Breast epithelium (tissue), 4 donors: ENCODE measurements at places on chromosomes 6 and 20. TPM values are rescaled to one million over a fixed set of nuclear protein-coding genes. Genes with fewer than 3 reads are reported as not detected.

Gene CDH26
- 1.6 TPM for total RNA-seq

Gene KHDRBS2
- not detected for total RNA-seq

Gene SIM1
- total RNA-seq = 0.59 TPM

Gene GSTA1
- 2.0 TPM for total RNA-seq

Gene SNAI1
- 0.80 TPM for total RNA-seq

Gene PHACTR3
- total RNA-seq = 0.29 TPM

Gene OVOL2
- 34.1 TPM for total RNA-seq

GRCh38 chr6:80182308-80182707, 75.8 kb downstream of the BCKDHB start:
- H3K36me3 ChIP-seq = no peaks in the 10 kb centered on the region
- no peak overlapping the region for H3K27ac ChIP-seq
- no peak overlapping the region for H3K4me3 ChIP-seq
- no peaks in the 10 kb centered on the region for H3K27me3 ChIP-seq

DNA sequence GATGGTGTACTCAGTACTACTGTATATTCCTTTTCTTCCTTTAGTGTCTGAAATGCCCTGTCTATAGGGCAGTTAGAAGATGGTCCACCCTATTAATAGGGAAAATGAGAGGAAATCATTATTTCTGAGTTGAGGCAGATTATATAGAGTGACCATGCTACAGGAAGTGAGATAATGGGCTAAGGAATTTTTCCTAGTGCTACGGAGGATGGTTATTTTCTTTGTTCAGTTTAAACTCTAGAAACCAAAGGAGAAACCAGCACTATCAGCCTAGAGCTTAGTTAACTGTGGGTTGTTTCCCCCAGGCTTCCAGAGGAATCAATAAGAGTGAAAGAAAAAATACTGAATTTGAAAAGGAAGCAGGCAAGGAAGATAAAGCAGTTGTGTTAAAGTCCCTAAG, 474 bp downstream of the TSBP1 start:
- no peaks in the 10 kb centered on the region for H3K36me3 ChIP-seq
- no peaks in the 10 kb centered on the region for H3K4me1 ChIP-seq
- no peak overlapping the region for H3K27ac ChIP-seq
- no peak overlapping the region for H3K4me3 ChIP-seq

DNA sequence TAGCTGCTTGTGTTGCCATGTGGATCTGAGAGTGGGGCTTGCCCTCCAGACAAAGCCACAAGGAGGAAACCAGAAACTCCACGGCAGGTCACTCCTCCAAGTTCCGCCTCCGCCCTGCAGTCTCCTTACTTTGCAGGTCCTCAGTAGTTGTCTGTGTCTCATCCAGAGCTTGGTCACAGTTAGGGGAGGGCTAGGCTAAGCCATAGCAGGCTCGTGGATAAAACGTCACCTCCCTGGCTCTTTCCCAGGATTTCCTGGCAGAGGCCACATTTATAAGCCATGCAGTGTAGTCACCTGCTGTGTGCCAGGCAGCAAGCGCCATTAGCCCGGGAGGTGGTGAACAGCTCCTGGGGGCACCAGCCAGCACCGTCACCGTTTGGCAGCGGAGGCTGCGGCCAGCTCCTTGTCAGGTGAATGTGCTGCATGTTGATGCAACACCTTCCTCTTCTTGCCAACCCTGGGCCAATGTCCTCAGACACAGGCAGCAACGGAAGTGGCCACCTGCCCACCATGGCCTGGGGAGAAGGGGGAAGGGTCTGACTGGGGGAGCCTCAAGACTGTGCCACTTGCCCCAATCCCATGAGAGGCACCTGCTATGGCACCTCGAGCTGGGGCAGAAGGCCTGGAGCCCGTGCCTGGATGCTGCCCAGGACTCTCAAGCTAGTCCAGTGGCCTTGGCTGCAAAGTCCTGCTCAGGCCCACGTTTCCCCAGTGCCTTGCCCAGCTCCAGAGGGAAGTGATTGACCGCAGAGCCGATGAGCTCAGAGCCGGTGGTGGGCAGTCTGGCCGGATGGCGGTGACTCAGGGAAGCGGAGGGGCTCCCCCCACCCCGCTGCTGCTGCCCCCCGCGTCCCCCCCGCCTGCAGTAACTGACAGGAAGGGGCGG, 39.0 kb upstream of the SLCO4A1 start:
- no peaks in the 10 kb centered on the region for H3K36me3 ChIP-seq
- peak; percentile 83 for DNase-seq
- no peaks in the 10 kb centered on the region for H3K27me3 ChIP-seq
- peak overlapping the region; percentile 93 for H3K27ac ChIP-seq
- peaks cover 21% of the 10 kb centered on the region for H3K4me1 ChIP-seq
- peak overlapping the region; percentile 33 for H3K4me3 ChIP-seq

DNA sequence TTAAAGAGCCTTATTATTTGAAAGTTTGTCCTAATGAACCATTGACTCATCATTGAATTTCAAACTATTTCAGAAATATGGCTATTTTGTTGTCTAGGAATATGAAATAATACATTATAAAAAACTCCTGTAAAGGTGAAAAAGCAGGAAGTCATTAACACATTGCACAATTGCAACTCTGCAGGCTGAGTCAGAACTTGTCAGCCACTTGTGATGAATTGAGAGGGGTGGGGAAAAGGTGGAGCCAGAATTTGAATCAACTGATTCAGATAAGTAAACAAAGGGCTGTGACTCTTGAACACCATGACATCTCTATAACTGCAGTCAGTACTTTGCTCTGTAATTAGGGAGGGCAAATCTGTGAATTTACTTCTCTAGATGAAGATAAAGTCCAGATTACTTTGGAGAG, 6.0 kb downstream of the C6orf141 start:
- H3K4me1 ChIP-seq = no peaks in the 10 kb centered on the region
- DNase-seq = no peak
- H3K4me3 ChIP-seq = no peak overlapping the region
- H3K27ac ChIP-seq = no peak overlapping the region
- H3K27me3 ChIP-seq = no peaks in the 10 kb centered on the region
- no peaks in the 10 kb centered on the region for H3K36me3 ChIP-seq

DNA sequence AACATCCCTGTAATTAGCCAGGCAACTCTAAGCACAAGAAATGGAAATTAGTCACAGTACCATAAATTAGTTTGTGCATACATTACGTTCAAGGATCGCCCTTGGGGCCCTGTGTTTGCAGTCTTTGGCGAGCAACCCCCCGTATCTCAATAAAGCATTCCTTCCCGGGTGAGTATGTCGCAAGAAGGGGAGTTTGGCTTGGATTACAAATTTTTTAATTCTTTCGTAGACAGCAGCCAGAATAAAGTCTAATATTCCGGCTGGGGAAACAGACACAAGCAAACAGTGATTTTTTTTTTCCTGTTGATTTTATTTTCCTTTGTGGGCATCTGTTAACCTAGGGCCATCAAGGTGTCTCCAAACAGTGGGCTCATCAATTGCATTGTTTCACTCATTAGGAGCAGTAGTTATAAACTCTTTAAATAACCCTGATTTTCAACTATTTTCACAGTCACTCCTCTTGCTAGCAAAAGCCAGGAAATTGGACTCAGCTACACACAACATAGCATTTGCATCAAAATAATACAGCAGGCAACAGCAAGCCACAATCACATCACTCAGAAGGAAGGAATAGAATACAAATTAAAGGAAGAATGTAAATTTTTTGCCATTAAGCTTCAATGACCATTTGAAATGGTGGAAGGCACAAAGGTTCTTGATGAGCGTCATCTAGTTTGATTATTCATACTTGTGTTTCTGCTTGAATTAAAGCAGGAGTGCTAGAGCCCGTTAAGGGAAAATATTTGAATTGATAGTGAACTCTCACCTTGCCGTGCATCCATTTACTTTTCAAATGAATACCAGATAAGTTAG, 85.3 kb downstream of the LINC00237 start:
- no peaks in the 10 kb centered on the region for H3K4me1 ChIP-seq
- H3K36me3 ChIP-seq = no peaks in the 10 kb centered on the region
- H3K4me3 ChIP-seq = no peak overlapping the region
- no peak for DNase-seq

- no peaks in the 10 kb centered on the region for H3K27me3 ChIP-seq
- no peaks in the 10 kb centered on the region for H3K36me3 ChIP-seq
Measured at GRCh38 chr20:38355161-38356012, 9.1 kb downstream of the LBP start.

GRCh38 chr6:156359912-156360311, 417.3 kb upstream of the ARID1B start:
- H3K36me3 ChIP-seq = no peaks in the 10 kb centered on the region
- no peak for DNase-seq
- no peaks in the 10 kb centered on the region for H3K4me1 ChIP-seq
- no peak overlapping the region for H3K27ac ChIP-seq

GRCh38 chr20:20561841-20562240, 150.6 kb downstream of the RALGAPA2 start:
- H3K36me3 ChIP-seq = no peaks in the 10 kb centered on the region
- H3K27ac ChIP-seq = no peak overlapping the region
- H3K4me1 ChIP-seq = no peaks in the 10 kb centered on the region
- H3K27me3 ChIP-seq = no peaks in the 10 kb centered on the region
- no peak for DNase-seq

GRCh38 chr20:50245498-50246366, 55.1 kb downstream of the CEBPB start:
- H3K4me3 ChIP-seq = no peak overlapping the region
- H3K27me3 ChIP-seq = no peaks in the 10 kb centered on the region
- no peak for DNase-seq
- no peaks in the 10 kb centered on the region for H3K36me3 ChIP-seq

DNA sequence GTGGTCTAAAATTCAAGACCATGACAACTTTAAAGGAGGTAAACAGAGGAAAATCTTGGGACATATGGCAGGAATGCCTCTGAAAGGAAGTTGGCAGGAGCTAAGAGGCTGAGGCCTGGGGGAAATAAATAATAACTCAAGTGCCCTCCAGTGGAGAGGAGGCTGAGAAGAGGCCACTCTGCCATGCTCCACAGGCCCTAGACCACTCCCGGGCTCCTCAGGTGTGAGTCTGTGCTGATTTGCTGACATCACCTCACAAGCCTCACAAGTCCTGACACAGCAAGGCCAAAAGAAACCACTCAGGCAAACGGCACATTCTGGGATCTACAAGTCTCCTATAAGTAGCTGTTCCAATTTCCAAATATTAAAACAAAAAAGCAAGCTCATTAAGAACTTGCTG, 91.0 kb upstream of the RIPOR2 start:
- H3K4me3 ChIP-seq = no peak overlapping the region
- DNase-seq = no peak
- no peak overlapping the region for H3K27ac ChIP-seq

DNA sequence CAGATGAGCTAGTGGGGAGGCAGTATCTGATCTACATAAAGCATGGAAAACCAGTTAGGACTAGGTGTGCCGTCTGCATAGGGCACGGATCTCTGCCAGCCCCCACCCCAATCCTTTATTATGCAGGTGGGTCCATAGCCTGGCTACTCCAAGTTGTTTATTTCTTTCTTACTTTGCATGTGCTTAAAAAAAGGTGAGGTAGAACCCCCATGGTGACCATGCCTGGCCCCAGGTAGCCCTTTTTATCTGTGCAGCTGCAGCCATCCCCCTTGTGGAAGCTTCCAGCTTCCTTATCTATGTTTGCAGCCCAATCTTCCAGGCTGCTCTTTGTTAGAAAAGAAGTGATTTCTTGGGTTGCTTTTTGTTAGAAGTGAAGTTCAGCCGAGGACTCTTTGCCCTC, 9.0 kb upstream of the TREM2 start:
- H3K4me1 ChIP-seq = no peaks in the 10 kb centered on the region
- no peak overlapping the region for H3K27ac ChIP-seq
- no peaks in the 10 kb centered on the region for H3K27me3 ChIP-seq
- DNase-seq = no peak

- no peaks in the 10 kb centered on the region for H3K27me3 ChIP-seq
- no peaks in the 10 kb centered on the region for H3K36me3 ChIP-seq
- no peak overlapping the region for H3K4me3 ChIP-seq
- H3K27ac ChIP-seq = no peak overlapping the region
Measured at GRCh38 chr20:34491226-34491931, 24.8 kb upstream of the DYNLRB1 start.

DNA sequence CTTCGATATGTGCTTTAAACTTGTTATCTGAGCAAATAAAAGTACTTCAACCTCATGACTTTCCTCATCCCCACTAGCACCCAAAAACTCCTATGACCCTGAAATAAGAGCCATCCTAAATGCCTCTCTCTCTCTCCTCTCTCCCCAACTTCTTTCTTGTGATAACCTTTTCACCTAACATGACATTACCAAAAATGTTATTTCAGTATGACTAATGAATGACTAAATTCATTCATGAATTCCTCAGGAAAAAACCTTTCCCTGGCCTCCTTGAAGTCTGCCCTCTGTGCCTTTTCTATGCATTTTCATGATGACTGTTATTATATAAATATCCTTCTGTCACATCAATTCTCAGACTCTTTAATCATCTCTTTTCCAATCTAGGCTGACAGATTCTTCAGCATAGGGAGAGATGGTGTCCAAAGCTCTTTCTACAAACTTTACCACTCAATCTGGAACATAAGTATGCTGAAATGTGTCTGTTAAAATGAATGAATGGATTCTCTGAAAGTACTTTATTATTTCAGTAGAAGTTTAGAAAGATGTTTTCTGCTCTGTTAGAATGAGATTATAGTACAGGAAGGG, 114.3 kb upstream of the GGTLC1 start:
- no peak overlapping the region for H3K27ac ChIP-seq
- H3K4me1 ChIP-seq = no peaks in the 10 kb centered on the region
- DNase-seq = no peak

DNA sequence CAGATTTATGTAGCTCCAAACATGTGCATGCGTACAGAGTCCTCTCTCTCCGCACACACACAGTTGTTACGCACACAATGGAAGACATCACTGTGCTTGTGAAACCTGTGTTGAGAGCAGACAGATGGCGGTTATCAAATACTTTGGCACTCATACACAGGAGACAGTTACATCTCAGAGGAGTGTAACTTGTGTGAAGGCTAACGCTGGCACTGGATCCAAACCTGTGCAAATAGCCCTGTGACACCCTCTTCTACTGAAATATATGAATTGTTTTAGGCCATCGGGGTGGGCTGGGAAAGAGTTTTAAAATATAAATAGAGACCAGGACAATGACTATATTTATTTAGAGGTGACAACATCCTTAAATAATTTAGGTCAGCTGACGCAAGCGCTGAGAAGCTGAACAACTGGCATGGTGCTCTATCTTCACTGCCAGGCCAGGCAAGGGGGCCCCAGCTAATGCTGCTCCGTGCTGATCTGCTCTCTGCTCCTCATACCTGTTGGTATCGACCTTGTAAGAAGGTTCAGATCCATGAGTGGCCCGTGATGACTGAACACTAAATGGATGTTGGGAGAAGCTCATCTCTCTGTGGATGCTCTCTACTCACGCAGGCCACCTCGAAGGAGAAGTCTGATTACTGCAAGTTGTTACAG, 69.4 kb downstream of the FOXC1 start:
- DNase-seq = peak; percentile 21
- H3K27me3 ChIP-seq = no peaks in the 10 kb centered on the region
- no peak overlapping the region for H3K4me3 ChIP-seq
- no peaks in the 10 kb centered on the region for H3K4me1 ChIP-seq
- H3K27ac ChIP-seq = peak overlapping the region; percentile 74
- no peaks in the 10 kb centered on the region for H3K36me3 ChIP-seq
